ENCODE measurements at places on chromosomes 2 and 18. TPM values are rescaled to one million over a fixed set of nuclear protein-coding genes. Genes with fewer than 3 reads are reported as not detected.

DNA sequence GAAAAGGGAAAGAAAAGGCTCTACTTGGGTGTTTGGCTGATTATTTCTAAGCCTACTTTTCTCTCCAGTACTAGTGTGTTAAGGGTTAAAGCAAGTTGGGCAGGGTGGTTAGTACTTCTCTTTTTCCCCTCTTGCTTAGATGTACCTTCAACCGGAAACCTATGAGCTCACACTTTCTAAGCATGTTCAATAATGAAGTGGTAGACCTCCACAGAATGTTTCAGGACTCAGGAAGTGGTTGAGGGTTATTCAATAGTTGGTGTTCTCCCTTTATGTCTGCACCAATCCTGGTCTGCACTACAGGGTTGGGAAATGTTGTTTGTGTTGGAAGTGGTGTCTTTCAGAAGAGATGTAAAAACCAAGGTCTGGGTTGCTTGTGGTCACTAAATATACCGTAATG, 137.1 kb downstream of the ZEB2 start:
- DNase-seq: no peak

GRCh38 chr2:198285216-198285615, 480.8 kb downstream of the PLCL1 start:
- DNase-seq: peak; percentile 11

GRCh38 chr18:41618147-41618546, 336.9 kb upstream of the PIK3C3 start:
- DNase-seq: no peak

- no peak for DNase-seq
Measured at GRCh38 chr2:237388036-237388435, 25.9 kb downstream of the COL6A3 start.

GRCh38 chr18:48348739-48349138, 60.4 kb downstream of the ZBTB7C start:
- DNase-seq: no peak

- no peak for DNase-seq
Measured at GRCh38 chr2:172387361-172387760, 40.0 kb upstream of the ITGA6 start.

- no peak for DNase-seq
Measured at GRCh38 chr2:182941121-182941722, 74.8 kb upstream of the FRZB start.

- DNase-seq: no peak
Measured at GRCh38 chr2:16107246-16107645, 166.9 kb downstream of the MYCN start.

DNA sequence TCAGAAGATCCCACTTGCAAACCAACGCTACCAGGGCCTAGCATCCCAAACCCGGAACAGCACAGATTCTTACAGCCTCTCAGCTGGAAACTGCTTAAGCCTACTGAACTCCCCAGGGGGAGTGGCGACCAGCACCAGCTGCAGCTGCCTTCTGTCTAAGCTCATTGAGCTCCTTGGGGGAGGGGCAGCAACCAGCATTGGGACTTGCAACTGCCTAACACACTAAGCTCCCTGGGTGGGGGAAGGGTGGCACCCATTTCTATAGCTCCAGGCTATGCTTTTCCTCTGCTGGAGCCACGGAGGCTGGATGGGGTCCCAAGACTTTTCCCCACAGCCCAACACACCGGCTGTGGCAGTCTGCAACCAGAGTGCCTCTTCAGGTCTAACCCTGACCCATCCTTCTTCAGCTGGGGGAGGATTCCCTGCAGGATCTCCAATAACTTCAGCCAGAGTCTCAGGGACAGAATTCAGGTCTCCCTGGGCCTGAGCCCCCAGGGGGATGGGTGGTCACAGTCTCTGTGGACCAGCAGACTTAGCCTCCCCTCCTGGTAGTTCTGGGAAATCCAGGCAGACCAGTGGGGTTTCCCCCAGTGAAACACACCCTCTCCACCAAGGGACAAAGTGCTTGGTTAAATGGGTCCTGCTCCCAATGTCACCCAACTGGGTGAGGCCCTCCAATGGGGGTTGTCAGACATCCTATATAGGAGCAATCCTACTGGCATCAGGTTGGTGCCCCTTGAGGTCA, 45.9 kb upstream of the ITGA4 start:
- DNase-seq: no peak

GRCh38 chr2:1910592-1911246, 166.4 kb upstream of the PXDN start:
- DNase-seq: peak; percentile 68

DNA sequence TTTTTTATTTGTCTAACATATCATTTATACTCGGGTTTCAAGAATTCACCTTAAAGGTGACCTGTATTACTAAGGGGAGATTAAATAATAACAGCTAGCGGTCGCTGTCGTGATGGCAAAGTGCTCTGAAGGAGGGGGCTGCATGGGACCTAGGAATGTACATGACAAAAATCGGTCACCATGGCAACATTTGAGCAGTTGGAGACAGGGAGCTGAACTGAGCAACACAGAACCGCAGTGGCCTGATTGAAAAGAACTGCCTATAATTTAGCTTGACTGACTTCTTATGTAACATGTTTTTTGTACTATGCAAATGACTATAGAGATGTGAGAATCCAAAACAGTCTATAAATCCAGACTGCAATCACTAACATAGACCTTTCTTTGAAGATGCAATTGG, 34.3 kb upstream of the EPHA4 start:
- no peak for DNase-seq

DNA sequence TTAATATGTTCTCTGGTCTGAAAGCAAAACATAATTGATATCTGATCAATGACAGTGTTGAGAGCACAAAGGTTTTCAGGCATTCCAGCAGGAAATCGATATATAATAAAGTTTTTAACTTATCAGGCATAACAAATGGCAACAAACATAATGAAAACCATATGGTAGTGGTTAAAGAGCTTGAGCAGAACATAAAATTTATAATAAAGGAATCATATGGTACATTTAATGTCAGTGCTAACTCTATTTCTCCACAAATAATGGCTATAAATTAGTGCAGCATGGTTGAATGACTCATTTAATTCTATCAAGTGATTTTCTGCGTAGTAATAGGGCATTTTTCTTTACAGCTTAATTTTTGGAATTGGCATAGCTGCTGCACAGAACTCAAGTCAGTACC, 306.2 kb downstream of the FSIP2 start:
- no peak for DNase-seq

- no peak for DNase-seq
Measured at GRCh38 chr2:30150786-30151185, 4.0 kb downstream of the YPEL5 start.

DNA sequence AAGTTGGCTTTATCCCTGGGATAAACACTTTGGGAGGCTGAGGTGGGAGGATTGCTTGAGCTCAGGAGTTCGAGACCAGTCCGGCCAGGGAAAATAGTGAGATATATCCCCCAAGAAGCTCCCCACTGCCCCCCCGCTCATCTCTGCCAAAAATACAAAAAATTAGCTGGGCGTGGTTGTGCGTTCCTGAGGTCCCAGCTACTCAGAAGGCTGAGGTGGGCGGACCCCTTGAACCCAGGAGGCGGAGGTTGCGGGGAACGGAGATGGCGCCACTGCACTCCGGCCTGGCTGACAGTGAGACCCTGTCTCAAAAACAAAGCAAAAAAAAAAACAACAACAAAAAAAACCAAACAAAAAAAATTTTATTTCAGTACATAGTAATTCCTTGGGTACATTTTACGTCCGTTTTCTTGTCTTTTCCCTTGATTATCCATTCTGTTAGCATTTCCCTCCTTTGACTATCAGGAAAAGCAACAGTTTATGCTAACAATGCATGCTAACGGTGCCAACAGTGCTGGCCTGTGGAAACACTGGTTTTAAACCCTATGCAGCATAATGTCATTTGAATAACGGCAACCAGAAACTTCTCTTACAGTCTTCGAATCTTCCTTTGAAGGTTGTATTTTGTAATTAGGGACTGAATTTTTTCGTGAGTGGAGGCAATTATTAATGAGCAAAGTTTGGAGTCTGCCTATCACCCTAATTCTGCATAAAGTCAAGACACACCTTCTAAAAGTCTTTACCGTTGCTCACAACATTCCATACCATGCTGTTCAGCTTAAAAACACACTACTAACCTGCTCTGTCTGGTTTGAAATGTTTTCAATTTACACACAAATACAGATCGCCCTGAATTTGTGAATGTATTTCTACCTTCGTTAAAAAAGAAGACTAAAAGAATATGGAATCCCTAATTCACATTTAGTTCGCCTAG, 721 bp upstream of the MIB1 start:
- DNase-seq: no peak

DNA sequence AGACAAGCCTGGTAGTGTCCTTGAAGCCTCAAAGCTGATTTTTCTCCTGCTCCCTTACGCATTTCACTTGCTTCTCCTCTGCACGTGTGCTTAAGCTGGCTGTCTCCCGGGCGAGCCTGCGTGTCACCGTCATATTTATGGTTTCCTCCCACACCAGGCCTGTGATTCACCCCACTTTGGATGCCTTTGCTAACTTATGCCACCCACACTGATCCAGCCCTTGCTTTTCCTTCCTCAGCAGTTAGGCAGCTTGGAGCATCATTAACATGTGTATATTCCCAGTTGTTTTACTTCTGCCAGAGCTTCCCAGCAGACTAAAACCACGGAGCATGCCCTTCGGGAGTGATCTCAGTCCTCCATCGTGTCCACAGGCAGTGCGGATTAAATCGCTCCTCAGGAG, 2.2 kb downstream of the ST3GAL5 start:
- peak; percentile 82 for DNase-seq

- DNase-seq: no peak
Measured at GRCh38 chr2:142165790-142166189, 35.0 kb upstream of the LRP1B start.

- no peak for DNase-seq
Measured at GRCh38 chr2:40734797-40735196, 282.9 kb upstream of the SLC8A1 start.

DNA sequence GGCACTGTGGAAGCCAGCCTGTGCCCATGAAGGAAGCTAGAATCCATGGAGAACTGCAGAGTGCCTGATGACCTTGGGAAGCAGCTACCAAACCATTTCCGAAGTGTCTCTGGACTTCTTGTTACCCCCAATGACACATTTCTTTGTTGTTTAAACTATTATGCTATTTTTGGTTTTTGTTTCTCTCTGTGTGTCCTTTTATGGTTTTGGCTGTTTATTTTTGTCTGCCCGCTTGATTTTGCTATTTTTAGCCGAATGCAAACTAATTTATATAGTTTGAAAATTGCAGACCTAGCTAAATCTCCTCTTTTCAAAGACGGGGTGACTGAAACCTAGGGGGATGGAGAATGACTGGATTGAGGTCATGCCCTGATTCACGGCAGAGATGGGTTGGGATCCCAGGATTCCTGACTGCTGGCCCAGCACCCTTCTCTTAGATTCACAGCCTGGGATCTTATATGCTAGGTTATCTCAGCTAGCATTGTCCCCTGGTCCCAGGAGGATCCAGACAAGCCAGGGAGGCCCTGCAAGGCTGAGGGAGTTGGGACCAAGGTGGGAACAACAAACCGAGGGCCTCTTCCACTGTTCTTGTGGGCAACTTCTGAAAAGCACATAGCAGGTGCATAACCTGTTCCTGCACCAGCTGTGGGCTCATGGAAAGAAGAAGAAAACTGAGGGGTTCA, 116.3 kb upstream of the HAAO start:
- no peak for DNase-seq

The EGR4 gene
- total RNA-seq: not detected

The CYP1B1 gene
- 7.8 TPM for total RNA-seq

The VPS54 gene
- total RNA-seq: 43.5 TPM

The SPP2 gene
- not detected for total RNA-seq

The CRYGD gene
- 1.7 TPM for total RNA-seq

The ABCG8 gene
- 0.31 TPM for total RNA-seq

The MROH2A gene
- total RNA-seq: not detected

The CFC1B gene
- not detected for total RNA-seq

Data from occipital lobe (tissue), 3 donors.